ENCODE measurements at places on chromosomes 4 and X.

DNA sequence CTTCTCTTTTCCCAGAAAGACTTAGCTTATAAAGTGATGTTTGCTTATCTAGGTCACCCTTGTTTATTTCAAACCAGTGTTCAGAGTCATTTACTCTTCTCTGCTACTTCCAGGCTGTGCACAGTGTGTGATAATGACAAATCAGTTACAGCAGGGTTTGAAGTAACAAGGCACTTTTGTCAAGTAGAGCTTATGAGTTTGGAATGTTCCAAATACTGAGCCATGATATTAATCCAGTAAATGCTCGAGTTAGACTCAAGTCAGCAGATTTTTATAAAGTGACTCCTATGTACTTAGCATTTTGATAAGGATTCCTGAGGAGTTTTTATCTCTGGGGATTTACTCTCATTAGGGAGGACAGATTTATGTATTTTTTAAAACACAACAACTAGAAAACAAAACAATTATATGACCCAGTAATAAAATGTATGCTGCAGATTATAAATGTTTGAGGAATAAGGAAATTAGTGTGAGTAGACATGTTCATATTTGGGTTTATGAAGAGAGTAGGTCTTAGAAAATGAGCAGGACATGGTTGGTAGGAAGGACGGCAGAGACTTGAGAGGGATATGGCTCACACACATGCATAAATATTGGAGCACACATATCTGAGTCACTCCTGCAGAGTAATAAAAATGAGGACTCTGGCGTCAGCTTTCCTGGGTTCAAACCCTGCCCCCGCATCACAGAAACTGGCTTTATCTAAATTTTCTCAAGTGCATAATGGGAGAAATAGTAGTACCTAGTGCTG lies 271.2 kb downstream of the FBXO8 start:
- peak; percentile 5 for DNase-seq

GRCh38 chr4:87391576-87392054 lies 627 bp upstream of the HSD17B11 start:
- DNase-seq: peak; percentile 26

GRCh38 chr4:74085669-74086068 lies 13.3 kb downstream of the CXCL2 start:
- no peak for DNase-seq

- DNase-seq: peak; percentile 31
These were observed 271.9 kb upstream of the GATB start for GRCh38 chr4:152032722-152033131.

- no peak for DNase-seq
These were observed 155.4 kb upstream of the FTHL17 start for GRCh38 chrX:31227250-31227649.

GRCh38 chr4:182276210-182277109 lies 33.3 kb downstream of the TENM3 start:
- DNase-seq: no peak

GRCh38 chrX:106901781-106902219 lies 1.3 kb downstream of the RIPPLY1 start:
- DNase-seq: no peak

GRCh38 chr4:91488946-91489345 lies 814.8 kb upstream of the GRID2 start:
- DNase-seq: no peak

- DNase-seq: no peak
These were observed 52.1 kb upstream of the NAP1L2 start for GRCh38 chrX:73266766-73267165.

DNA sequence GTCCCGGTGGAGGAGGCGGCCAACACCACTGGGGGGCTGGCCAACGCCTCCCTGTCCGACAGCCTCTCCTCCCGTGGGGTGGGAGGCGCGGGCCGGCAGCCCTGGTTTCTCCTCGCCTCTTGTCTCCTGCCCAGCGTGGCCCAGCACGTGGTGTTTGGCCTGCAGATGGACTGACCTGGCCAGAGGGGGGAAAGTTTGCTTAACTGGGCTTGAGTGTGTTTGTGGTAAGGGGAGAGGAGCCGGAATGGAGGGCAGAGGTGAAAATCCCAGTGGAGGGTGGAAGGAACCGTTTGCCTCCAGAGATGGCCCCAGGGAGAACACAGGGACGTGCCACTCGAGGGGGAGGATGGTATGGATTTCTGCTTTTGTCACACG lies 27.6 kb downstream of the NYX start:
- no peak for DNase-seq

GRCh38 chrX:22748093-22748999 lies 251.4 kb upstream of the DDX53 start:
- peak; percentile 77 for DNase-seq

GRCh38 chr4:128457726-128458125 lies 170.1 kb upstream of the PGRMC2 start:
- DNase-seq: no peak

DNA sequence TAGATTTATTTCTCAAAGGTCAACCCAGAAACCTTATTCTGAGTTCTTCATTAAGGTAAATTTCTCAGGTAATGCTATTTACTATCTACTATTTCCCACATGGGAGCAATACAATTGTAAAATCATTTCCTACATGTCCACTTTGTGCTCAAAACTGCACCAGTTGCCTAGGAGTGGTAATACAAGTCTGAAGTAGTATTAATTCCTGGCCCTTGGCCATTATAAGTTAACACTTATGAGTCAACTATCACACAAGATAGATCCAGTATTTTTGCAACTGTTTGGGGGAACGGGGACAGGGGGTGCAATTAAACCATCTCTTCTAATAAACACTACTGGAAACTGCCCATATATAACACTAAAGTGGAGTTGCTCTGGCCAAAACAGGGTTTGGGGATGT lies 48.9 kb downstream of the ACSL4 start:
- DNase-seq: no peak

GRCh38 chr4:109816082-109816442 lies 500 bp downstream of the GAR1 start:
- no peak for DNase-seq

- DNase-seq: no peak
These were observed 291.3 kb upstream of the TRAM1L1 start for GRCh38 chr4:117376692-117377091.
